NCI-H1694 (cell line): ENCODE measurements at places on chromosomes 4 and X.
A peak's percentile ranks its signal among the peaks of the same experiment; 100 is the strongest.

DNA sequence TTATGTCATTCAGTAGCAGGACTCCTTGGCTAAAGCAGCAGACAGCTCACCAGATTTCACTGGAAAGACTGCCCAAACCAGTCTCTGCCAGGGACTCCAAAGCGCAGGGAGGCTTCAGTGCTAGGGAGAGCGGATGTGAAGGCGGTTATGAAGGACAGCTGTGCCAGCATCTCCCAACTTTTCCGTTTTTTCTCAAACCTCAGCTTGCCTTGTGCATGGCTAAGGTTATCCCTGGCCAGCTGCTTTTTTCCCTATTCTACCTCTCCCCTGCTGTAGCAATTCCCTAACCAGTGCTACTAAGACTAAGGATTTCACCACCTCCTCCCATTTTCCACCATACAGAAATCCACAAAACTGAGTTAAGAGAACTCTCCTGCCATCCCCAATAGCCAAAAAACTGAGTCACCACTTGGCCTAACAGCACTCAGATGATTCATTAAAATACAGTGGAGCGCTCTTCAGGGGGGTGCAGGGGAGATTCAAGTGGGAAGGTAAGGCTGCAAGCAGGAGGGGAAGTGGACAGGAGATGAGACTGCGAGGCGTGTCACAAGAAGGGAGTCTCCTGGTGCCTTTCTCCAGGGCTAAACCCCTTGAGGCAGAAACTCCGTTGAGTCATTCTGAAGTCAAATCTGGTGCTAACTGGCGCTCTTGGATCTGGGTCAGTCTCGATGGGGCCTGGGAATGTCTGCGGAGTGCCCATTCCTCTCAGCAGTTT lies 90.7 kb downstream of the PALLD start:
- DNase-seq: no peak

DNA sequence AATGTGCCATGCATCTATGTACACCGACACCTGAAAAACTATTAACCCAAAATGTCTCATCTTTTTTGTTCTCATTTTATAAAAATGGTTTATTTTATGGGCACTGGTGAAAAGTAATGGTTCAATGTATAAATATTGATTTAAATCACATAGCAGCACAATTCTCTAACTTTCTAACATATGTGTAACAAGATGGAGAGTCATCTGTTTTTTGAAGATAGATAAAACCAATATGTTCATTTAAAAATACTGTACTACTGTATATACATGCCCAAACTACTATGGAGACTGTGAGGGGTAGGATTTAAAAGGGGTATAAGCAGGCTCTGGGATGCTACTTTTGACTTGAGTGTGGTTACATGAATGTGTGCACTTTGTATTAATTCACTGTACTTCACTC lies 67.6 kb downstream of the GLRA3 start:
- no peak for DNase-seq

DNA sequence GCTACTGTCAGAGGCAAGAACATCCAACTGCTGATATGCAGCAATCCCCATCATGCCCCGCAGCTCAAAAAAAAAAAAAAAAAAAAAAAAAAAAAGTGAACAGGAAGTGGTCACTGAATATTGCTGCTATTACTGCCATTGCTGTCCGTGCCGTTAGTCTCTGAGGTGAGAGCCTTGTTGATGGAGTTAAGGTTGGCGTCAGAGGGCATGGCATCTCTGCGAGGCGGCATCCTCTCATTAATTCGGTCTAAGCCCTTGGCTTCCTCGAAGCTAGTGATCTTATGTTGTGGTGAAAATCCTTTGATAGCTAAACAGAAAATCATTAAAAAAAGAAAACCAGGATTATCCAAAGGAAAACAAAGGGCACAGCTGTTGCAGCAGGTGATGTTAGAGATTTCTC lies 321.6 kb downstream of the PPP3CA start:
- DNase-seq: no peak

DNA sequence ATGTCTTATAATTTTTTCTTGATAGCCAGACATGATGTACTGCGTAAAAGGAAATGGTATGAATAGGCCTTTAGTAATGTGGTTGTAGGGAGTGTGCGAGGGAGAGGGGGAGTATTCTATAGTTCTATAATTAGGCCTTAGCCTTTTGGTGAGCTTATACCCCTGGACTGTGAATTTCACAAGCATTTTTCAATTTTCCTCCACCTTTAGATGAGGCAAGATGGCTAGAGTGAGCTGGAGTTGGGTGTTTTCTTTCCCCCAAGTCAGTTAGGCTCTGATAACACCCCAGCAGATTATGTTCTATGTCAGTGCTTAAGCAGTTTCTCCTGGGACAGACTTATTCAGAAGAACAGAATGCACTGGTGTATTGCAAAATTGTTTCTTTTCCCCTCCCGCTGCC lies 210.2 kb upstream of the NPY2R start:
- no peak for DNase-seq

DNA sequence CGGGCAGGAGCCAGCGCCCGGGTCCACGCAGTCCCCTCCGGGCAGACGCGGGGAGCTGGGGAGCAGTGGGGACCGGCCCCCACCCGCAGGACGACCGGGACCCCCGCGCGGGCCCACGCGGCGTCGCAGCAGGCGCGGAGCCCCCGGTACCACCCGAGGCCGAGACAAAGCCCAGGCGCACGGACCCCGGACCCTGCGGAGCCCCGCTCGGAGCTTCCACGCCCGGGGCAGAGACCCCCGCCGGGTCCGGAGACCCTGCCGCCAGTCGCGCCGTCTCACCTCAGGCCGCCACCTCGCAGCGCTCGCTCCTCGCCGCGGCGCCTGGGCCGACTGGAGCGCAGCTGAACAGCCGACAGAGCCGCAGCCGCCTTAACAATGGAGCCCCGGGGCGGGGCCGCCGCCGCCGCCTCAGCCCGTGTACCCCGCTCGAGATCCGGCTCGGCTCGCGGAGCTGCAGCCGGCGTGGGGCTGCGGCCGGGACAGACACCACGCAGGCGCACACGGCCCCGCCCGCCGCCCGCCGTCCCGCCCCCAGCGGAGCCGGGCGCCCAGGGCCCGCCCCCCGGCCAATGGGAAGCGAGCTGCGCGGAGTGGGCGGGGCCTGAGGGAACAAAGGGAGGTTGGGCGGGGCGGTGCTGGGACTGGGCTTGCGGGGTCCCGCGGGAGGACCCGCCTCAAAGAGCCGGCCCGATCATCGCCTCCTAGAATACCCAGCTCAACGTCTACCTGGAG lies at the start of gene AFAP1:
Gene AFAP1 (minus strand): TSS at position 485 of the 732 bp plus-strand sequence. CDS start 67,783 bp downstream, outside the sequence.
- peak; percentile 63 for DNase-seq

DNA sequence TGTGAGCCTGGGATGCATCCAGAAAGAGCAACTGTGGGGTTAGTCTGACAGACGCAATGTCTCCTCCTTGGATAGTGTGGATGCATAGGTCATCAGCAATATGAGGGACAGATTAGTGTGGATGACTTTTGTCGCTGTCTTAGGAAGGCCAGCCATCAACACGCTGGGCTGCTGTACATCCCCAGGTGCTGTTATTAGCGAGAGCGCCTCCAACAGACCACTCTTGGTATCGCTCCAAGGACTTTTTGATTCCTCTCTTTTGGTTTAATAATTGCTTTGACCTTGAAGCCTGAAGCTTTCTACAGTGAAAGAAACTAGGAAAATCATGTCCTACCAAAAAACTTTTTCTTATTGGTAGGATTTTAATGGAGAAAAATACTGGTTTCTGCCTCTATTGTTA lies 76.7 kb downstream of the TMEM131L start:
- DNase-seq: no peak

GRCh38 chr4:19403786-19404370 lies 847.8 kb upstream of the SLIT2 start:
- DNase-seq: no peak

DNA sequence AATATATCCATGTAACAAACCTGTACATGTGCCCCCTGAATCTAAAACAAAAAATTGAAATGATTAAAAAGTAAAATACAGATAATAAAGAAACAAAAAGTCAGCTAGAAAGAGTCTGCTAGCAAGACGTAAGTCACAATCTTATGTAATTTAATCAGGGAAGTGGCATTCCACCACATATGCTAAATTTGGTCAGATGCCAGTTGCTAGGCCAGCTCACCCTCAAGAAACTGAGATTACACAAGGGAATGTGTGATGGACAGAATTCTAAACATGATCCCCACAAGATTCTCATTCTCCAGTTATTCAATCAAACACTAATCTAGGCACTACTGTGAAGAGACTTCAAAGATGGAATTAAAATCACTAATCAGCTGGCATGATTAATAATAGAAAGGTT lies 689.3 kb downstream of the CENPC start:
- DNase-seq: no peak
